ENCODE measurements at places on chromosomes 5 and 9. TPM values are rescaled to one million over a fixed set of nuclear protein-coding genes. Genes with fewer than 3 reads are reported as not detected.

TEK gene
- total RNA-seq = not detected

EIF4E1B gene
- not detected for total RNA-seq

CCL27 gene
- total RNA-seq = not detected

NME5 gene
- total RNA-seq = not detected

WDR38 gene
- total RNA-seq = not detected

AK3 gene
- total RNA-seq = 15.2 TPM

TEX48 gene
- not detected for total RNA-seq

DNA sequence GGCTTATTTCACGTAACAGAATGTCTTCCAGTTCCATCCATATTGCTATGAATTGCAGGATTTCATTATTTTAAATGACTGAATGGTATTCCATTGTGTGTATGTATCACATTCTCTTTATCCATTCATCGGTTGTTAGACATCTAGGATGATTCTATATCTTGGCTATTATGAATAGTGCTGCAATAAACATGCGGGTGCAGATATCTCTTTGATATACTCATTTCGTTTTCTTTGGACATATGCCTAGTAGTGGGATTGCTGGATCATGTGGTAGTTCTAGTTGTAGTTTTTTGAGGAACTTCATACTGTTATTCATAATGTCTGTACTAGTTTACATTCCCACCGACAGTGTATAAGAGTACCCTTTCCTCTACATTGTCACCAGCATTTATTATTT is 460.5 kb downstream of the MAN2A1 start:
- no peak for DNase-seq

DNA sequence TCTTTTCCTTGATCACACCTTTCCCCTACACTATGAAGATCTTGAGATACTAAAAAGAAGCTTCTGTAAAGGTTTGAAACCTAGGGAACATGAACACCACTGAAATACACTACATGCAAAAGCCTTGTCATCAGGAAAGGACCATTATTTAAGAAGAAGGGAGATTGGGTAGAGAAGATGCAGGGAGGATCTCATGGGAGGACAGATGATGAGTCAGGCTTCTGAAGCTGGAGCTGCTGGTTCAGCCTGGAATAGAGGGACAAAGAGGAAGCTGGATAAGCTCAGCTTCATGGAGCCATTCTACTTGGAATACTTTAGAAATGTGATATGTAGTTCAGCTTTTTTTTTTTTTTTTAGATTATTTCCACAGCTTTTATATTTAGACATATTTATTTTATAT is 169.8 kb downstream of the MAN2A1 start:
- no peak for DNase-seq

DNA sequence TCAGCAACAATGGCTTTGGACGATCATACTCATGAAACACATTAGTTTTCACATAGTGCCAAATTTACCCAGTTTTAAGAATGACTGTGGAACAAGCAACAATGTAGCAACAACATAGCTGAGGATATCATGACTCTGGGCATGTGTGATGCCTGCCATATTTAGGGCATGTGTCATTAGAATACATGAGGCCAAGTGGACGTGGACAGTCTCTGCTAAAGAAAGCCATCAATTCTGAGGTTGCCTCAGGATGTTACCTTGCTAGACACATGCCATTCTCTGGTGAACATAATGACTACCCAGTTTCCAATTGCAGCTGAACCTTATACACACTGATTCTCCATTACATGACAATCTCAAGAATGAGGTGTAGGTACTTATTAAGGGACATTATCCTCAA is 103.3 kb upstream of the ADAMTS19 start:
- no peak for DNase-seq

- no peak for DNase-seq
Measured at GRCh38 chr5:84202136-84202535, 182.5 kb downstream of the EDIL3 start.

DNA sequence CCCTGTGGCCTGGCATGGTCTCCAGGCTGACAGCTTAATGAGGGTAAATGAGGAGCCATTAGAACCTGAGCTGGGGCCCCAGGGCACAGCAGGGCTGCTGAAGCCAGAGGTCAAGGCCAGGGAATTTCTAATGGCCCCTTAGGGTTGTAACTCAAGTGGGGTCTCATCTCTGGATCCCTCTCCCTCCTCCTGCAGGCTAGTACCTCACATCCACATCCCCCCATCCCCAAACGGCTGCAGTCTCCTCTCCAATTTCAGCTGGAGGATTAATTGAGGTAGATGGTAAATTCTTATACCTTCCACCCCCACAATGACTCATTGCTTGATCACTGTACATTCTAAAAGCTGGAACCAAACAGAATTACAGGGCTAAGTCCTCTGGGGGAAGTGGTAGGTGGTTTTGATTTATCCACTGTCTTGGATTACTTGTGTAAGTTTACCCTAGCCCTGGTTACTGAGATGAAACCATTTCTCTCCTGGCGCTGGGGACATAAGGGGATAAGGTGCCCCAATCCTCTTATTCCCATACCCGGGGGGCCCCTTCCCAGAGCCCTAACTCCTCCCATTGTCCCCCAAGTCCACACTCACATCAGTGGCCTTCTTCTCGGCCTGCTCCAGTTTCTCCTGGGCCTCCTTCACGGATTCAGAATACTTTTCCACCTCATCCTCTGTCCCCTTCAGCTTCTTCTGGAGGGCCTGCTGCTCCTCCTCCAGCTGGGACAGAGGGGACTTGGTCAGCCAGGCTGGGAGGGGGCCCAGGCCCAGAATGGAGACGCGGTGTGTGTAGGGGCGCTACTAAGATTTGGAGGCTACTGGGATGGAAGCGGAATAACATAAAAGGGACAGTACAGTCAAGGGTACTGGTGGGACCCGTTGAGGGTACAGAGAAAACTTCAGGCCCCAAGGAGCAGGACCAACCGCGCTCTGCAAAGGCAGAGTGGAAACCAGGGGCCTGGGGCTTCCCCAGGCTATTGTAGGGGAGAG is 875 bp downstream of the TPM2 start:
- no peak for DNase-seq

DNA sequence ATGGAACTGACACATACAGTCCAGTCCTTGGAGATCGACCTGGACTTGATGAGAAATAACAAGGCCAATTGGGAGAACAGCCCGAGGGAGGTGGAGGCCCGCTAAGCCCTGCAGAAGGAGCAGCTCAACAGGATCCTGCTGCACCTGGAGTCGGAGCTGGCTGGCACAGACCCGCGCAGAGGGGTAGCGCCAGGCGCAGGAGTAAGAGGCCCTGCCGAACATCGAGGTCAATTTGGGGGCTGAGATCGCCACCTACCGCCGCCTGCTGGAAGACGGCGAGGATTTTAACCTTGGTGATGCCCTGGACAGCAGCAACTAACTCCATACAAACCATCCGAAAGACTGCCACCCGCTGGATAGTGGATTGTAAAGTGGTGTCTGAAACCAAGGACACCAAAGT is 1610.1 kb upstream of the ACO1 start:
- no peak for DNase-seq

DNA sequence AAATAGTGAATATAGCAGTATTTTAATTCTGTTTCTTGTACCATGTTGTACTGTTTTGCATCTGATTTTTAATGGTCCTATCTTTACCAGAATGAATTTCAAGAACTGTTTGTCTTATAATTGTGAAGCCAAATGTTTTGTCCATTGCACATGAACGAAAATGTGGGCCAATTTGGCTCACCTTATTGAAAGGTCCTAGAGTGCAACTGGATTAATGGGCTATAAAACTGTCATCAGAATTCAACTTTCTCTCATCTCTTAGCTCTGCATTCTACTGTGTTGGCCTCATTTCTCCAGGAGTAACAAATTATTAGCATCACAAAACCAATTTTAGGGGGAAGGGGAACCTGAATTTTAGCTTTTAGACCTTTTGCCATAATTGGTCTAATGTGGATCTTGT is 179.4 kb upstream of the NUDT12 start:
- no peak for DNase-seq

DNA sequence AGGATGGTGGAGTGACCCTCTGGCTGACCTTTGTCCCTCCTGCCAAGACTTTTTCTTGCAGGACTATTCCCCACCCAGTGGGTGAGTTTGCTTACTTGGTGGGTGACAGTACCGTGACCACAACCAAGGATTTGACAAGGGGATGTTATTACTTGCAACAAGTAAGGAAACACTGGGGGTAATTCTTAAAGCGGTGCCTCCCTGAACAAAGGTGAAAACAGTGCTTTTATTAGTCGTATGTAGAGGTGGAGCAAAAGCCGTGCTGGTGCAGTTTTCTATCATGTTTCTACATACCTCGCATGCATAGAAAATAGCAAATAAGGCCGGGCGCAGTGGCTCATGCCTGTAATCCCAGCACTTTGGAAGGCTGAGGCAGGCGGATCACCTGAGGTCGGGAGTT is 41.0 kb upstream of the KDM4C start:
- DNase-seq = no peak

DNA sequence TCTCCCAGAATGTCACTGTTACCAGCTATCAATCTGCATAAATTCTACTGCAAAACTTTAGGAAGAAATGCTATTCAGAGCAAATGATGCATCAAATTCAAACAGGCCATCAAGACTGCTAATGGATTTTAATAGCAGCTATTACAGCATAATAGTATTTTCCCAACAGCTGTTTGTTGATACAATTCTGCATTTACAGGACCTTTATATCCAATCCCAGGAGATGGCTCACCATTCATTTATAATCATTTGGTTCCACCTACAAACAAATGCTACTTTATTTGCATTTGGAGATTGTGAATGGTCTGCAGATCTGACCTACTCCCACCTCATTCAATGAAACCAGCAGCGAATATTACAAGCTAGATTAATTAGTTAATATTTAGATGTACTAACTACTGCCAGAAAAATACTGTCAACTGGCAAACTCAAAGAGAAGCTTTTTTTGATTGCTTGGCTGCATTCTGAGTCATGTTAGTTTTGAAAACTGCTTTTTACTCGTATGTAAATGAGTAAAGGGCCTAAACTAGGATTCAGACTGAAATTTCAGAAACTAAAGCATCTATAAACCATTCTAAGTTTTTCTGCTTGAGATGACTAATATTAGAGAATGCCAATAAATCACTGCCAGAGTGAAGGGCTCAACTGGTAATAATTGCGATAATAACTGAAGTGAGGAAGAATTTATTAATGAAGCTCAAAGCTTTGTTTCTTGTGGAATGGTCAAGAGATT is 7.1 kb upstream of the PCA3 start:
- no peak for DNase-seq

- no peak for DNase-seq
Measured at GRCh38 chr9:71916834-71917534, 5.5 kb downstream of the C9orf85 start.

- DNase-seq = no peak
Measured at GRCh38 chr5:150120062-150120441, 33.7 kb upstream of the CSF1R start.

GRCh38 chr5:88824892-88825583 is 57.9 kb downstream of the MEF2C start:
- DNase-seq = no peak

DNA sequence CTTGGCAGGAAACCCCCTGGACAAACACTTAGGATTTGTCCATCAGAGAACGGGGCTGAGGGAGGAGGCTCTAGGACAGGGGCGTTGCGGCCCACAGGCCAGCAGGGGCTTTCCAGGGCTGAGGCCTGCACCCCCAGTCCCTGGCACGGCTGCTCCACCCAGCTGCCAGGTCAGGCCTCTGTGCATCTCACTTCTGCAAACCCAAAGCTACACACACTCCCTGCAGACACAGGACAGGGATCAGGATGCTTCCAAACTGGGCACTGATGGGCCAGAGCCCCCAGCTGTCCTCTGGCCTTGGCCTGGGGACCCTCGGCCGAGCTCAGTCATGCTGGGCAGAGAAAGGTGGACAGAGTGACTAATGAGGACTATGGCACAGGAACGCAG is 106.2 kb upstream of the SARDH start:
- no peak for DNase-seq

- no peak for DNase-seq
Measured at GRCh38 chr5:180470361-180470760, 23.8 kb upstream of the CNOT6 start.

DNA sequence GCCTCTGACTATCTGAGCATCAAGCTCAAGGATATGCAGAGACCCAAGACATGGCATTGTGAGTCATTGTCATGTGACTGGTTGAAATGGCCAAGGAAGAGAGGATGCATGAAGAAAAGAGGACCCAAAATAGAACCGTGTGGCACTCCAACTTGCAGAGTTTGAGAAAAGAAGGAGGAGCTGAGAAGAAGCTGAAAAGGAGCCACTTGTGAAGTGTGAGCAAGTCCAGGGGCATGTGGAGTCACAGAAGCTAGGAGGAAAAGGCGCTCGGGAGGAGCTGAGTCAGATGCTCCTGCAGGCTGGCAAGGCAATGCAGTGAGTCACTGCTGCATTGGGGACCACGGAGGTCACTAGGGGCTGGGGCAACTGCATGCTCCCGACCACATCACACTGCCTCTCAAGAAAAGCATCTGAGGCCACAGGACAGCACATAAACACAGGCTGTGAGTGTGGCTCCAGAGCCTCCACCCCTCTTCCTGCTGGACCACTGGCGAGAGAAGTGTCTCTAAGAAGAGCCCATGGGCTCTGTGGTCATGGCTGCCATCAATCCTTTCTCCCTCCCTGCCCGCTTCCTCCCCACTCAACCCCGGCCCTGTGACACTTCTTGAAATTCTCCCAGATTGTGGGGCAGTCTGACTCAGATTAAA is 197.6 kb downstream of the DRD1 start:
- DNase-seq = no peak

GRCh38 chr5:80619086-80619485 is 35.4 kb upstream of the MSH3 start:
- no peak for DNase-seq

DNA sequence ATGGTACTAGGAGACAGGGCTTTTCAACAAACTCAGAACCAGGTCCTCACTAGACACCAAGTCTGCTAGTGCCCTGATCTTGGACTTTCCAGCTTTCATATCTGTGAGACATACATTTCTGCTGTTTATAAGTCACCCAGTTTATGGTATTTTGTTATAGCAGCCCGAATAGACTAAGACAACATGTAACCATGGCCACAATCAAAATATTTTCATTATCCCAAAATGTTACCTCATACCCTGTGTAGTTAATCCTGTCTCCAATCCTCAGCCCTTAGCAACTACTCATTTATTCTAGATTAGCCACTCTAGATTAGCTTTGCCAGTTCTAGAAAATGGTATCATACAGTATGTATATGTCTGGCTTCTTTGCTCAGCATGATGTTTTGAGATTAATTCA is 6.3 kb upstream of the ATG10 start:
- no peak for DNase-seq

DNA sequence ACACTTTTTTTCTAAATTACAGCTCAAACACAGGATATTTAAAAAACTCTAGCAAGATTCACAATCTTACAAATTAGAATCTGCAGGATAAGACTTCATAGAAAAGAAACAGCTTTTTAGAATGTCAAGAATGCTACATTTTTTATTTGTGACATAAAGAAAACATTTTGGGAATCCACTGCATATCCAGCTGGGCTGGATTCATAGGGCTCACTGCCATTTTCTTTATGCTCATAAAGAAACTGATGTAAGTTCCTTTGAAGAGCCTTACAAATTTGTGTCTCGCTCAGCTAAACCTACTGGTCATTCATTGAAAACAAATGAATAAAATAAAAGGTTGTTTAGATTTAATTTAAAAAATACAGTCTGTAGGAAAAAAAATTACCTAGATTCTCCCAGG is 332.3 kb downstream of the TRPM3 start:
- no peak for DNase-seq

- no peak for DNase-seq
Measured at GRCh38 chr5:137933491-137933911, 44.2 kb downstream of the PKD2L2 start.
